Vein endothelial cell (primary cell): ENCODE measurements at places on chromosomes 5 and 9. TPM values are rescaled to one million over a fixed set of nuclear protein-coding genes. Genes with fewer than 3 reads are reported as not detected.

The EPB41L4B gene
- total RNA-seq = 0.98 and 1.3 TPM in 2 replicates

The CAMLG gene
- 30.9 and 37.6 TPM in 2 replicates for total RNA-seq

The TOR4A gene
- 58.3 and 77.4 TPM in 2 replicates for total RNA-seq

The PCDHGC4 gene
- 2.2 and 2.3 TPM in 2 replicates for total RNA-seq

The HMGXB3 gene
- 37.2 and 41.7 TPM in 2 replicates for total RNA-seq

The MAP3K1 gene
- 26.3 and 29.7 TPM in 2 replicates for total RNA-seq

The ECM2 gene
- under 0.01 TPM in 1 of 2 replicates, not detected in the other for total RNA-seq

The IFNB1 gene
- not detected in 2 replicates for total RNA-seq

The DBH gene
- not detected in 2 replicates for total RNA-seq

The NHP2 gene
- total RNA-seq = 179 and 204 TPM in 2 replicates

The GLDC gene
- 6.9 and 10.9 TPM in 2 replicates for total RNA-seq

The ORM2 gene
- not detected in 2 replicates for total RNA-seq

The PANK3 gene
- 52.6 and 63.5 TPM in 2 replicates for total RNA-seq

The GALT gene
- total RNA-seq = 32.3 and 40.2 TPM in 2 replicates

The SLC6A3 gene
- total RNA-seq = not detected in 2 replicates

The PCDHGB7 gene
- total RNA-seq = 10.9 and 15.7 TPM in 2 replicates

The PCA3 gene
- 0.29 and 0.33 TPM in 2 replicates for total RNA-seq

The CPLANE1 gene
- total RNA-seq = 22.5 and 23.9 TPM in 2 replicates

The SLC4A9 gene
- total RNA-seq = not detected in 2 replicates

The RASGEF1C gene
- not detected in 2 replicates for total RNA-seq

The CD72 gene
- total RNA-seq = not detected in 2 replicates

The PAX5 gene
- total RNA-seq = not detected in 2 replicates
